ENCODE measurements at places on chromosomes 13 and 19.

DNA sequence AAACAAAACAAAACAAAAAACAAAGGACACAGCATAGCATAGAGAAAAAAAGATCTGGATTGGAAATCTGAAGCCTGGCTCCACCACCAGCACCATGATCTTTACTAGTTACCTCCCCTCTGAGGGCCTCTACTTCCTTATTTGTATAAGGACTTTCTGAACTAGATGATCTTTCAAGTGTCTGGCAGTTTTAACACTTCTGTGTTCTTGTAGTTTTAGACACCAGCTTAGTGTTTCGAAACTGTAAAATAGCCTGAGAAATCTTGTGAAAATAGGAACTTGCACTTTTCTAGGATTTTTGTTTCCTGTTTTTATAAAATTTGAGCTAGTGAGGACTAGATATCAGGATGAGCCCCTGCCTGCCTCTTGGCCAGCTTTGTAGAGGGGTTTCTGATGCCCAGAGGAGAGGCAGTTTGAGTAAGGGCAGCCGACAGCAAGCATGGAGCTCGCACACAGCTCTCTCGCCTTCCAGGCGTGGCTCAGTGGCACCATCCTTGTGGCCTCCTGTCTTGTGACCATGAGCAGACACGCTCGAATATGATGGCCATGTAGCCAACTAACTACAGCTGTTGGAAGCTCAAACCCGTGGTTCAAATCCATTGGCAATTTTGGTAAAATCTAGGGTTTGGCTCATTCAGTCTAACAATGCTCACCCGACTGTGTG is 319.0 kb downstream of the KCNRG start:
- no peaks in the 10 kb centered on the region for H3K27me3 ChIP-seq
- no peak overlapping the region for H3K4me3 ChIP-seq
- no peaks in the 10 kb centered on the region for H3K36me3 ChIP-seq
- no peak for DNase-seq
- no peaks in the 10 kb centered on the region for H3K4me1 ChIP-seq

DNA sequence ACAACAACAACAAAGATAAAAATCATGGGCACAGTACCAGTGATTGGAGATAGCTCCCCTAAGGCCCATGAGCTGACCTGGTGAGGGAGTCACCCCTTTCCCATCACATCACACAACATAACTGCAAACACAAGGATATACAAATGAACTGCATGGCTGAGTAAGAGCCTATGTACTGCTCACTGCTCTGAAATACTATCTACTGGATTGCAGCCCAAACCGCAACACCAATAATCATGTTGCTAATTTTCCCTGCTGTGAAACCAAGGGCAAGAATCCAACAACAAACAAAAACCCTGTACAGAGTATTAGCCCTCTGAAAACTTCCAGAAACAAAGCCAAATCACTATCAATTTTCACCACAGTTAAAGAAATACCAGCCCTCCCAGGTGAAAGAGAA is 1893.2 kb downstream of the PCDH9 start:
- no peak for DNase-seq
- no peaks in the 10 kb centered on the region for H3K36me3 ChIP-seq
- no peak overlapping the region for H3K27ac ChIP-seq
- no peaks in the 10 kb centered on the region for H3K27me3 ChIP-seq

DNA sequence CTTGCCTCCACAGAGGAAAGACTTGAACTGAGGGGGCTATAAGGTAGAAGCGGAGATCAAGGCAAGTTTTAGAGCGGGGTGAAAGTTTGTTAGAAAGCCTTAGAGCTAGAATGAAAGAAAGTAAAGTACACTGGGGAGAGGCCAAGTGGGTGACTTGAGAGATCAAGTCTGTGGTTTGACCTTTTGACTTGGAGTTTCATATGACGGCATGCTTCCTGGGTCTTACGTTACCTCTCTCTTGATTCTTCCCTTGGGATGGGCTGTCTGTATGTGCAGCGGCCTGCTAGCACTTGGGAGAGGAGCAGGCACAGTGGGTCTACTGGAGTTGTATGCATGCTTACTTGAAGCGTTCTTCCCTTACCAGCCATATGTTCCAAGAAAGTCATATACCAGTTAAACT is 1768.5 kb downstream of the PCDH9 start:
- H3K27ac ChIP-seq, result no peak overlapping the region
- no peaks in the 10 kb centered on the region for H3K4me1 ChIP-seq
- no peak overlapping the region for H3K4me3 ChIP-seq
- H3K27me3 ChIP-seq, result no peaks in the 10 kb centered on the region
- peak; percentile 6 for DNase-seq

- DNase-seq, result peak; percentile 7
- H3K27me3 ChIP-seq, result no peaks in the 10 kb centered on the region
- no peak overlapping the region for H3K4me3 ChIP-seq
- no peak overlapping the region for H3K27ac ChIP-seq
- H3K4me1 ChIP-seq, result no peaks in the 10 kb centered on the region
- peaks cover 1% of the 10 kb centered on the region for H3K36me3 ChIP-seq
These were observed 27.3 kb downstream of the PNPLA6 start for GRCh38 chr19:7562646-7563393.

- no peaks in the 10 kb centered on the region for H3K36me3 ChIP-seq
- no peak for DNase-seq
- no peaks in the 10 kb centered on the region for H3K27me3 ChIP-seq
- H3K4me3 ChIP-seq, result no peak overlapping the region
- peaks cover 1% of the 10 kb centered on the region for H3K4me1 ChIP-seq
- no peak overlapping the region for H3K27ac ChIP-seq
These were observed 6.3 kb downstream of the SERP2 start for GRCh38 chr13:44379885-44380284.

DNA sequence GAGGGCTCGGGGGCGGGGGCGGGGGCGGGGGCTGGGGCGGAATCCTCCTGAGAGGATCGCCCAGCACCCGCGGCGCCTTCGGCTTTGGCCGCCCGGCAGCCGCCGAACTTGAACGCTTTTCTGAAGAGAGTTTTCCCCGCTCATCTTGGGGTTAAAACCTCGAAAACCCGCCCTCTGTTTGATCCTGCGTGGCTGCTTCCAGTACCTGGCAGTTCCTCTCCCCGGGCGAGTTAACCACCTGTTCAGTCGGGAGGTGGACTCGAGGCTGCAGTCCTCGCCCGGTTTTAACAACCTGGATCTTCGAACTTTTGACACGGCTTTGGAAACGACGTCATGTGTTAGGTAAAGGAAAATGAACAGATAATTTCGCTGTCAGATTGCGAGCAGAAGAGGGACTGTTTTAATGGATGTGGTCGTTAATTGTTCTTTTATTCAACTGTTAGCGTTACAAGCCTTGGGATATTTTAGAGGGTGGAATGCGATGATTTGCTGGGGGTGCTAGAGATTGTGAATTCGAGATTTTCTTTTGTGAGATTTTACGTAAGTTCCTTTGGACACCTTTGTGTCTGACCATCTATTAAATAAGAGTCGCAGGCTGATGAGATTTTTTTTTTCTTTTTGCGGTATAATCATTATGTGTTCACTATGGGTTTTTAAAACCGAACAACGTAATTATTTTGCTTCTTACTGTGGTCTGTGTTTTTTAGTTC is 1.0 kb downstream of the FNDC3A start:
- peak overlapping the region; percentile 79 for H3K4me3 ChIP-seq
- no peak for DNase-seq
- H3K36me3 ChIP-seq, result no peaks in the 10 kb centered on the region

DNA sequence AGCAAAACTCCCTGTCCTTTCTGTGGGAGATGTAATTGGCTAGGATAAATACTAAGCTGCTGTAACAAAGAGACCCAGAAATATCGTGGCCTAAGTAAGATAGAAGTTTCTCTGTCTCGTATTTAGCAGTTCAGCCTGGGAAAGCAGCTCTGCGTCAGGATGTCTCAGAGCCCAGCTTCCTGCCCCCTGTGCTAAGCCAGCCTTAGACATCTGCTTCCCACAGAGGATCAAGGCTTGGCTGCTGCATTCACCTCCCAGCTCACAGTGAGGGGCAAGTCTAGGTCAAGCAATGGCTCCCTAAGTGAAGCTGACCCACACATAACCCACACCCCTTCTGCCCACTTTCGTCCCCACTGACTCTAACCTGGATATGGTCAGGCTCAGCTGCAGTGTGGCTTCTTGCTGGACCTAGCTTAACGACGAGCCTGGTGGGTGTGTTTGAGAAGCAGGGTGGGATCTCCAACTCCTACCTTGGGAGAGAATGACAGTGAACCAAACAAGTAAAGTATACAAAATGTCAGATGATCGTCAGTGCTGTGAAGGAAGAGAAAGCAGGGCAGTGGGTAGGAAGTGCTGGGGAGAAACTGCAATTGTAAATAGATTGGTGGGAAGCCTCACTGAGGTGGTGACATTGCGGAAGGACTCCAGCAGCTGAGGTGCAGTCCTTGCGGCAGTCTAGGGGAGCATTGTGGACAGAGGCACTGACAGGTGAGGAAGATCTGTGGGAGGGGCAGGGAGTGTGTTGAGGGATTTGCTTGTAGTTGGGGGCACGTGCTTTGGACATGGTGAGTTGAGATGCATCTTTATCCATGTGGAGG is 82.9 kb downstream of the TNFRSF19 start:
- no peak overlapping the region for H3K27ac ChIP-seq
- no peak for DNase-seq
- no peaks in the 10 kb centered on the region for H3K36me3 ChIP-seq
- H3K4me1 ChIP-seq, result no peaks in the 10 kb centered on the region

DNA sequence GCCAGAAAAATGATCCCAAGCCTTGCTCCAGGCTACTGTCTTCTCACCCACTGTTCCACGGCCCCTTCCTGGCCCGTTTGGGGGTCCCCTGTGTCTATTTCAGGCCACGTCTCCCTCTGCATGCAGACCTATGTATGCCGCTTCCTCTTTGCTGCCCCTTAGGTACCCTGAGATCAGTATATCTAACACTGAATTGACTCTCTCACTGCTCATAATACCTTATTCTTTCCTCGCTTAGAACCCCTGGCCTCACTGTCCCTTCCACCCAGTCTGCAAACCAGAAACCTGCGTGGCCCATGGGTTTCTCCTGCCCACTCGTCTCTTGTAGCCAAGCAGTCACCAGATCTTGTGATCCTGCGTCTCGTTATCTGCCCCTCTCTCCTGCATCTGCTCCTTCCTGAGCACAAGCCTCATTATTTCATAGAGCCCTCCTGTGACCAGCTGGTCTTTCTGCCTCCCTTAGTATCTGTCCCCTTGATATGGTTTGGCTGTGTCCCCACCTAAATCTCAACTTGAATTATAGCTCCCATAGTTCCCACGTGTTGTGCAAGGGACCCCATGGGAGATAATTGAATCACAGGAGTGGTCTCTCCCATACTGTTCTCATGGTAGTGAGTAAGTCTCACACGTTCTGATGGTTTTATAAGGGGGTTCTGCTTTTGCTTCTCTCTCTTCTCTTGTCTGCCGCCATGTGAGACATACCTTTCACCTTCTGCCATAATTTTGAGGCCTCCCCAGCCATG is 109.0 kb upstream of the RNF113B start:
- H3K4me3 ChIP-seq, result no peak overlapping the region
- no peaks in the 10 kb centered on the region for H3K36me3 ChIP-seq
- DNase-seq, result peak; percentile 45
- peak overlapping the region; percentile 70 for H3K27ac ChIP-seq
- peaks cover 9% of the 10 kb centered on the region for H3K4me1 ChIP-seq
- H3K27me3 ChIP-seq, result no peaks in the 10 kb centered on the region

DNA sequence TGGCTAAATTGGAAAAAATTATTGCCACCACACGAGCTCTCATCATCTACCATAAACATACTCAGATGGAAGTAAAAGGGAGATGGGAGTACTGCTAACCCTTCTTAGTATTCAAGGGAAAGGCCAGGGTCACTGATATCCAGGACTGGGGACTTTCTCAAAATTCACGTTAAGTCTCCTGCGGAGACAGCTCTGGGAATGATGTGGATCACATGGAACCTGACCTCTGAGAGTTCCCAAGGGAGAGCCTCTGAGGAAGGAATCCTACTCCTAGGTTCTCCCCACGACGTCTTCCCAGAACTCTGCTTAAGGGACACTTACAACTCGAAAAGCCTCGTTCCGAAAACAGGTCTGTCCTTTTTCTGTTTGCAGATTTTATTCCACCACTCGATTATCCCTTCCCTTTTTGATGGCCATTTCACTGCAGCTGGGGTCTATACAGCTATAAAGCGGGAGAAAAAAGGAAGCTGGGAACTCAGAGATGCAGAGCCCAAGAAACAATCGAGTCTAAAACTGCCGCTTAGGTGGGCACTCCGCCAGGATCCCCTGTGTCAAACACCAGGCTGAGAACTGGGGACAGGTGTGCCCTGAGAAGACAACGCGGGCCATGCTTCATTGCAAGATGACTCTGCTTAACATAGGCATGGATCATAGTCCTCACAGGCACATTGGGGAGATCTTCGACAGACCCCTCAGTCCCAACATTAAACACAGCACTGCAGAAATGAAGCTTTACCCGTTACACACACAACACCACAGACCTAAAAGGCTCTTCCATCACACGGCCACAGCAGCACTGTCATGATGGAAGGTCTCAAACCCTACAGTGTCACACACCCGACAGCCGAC is 823 bp upstream of the ZNF567 start:
- H3K4me3 ChIP-seq, result peak overlapping the region; percentile 84
- no peaks in the 10 kb centered on the region for H3K36me3 ChIP-seq
- no peaks in the 10 kb centered on the region for H3K27me3 ChIP-seq
- peak; percentile 10 for DNase-seq
- no peaks in the 10 kb centered on the region for H3K4me1 ChIP-seq
- H3K27ac ChIP-seq, result no peak overlapping the region

DNA sequence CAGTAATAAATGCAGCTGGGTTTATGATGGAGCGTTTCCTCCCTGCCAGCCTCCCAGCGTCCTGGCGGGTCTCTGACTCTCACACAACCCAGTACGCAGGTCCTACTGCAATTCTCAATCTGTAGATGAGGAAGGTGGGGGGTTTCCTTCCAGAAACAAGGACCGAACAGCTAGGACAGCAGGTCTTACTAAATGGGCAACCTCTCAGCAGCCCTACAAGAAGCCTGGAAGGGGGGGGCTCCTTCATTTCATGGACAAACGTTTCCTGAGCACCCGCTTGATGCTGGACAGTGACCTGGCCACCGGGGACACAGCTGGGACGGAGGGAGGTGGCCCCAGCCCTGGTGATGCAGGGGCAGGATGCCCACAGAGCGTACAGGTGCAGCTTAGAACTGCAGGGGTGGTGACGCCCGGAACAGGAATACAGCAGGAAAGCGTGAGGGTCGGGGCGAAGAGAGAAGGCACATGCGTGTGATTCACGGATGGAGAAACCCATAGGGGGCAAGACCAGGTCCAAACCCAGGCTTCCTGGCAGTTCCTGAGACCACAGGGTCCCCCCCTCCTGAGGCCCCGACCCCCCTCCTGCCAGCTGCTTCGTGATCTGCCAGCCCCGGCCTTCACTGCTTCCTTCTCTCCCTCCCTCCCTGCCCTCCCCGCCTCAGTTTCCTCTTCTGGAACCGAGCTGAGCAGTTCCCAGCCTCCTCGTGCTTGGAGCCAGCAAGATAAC is 732 bp upstream of the C2CD4C start:
- peak; percentile 32 for DNase-seq
- no peak overlapping the region for H3K27ac ChIP-seq
- H3K27me3 ChIP-seq, result peaks cover 4% of the 10 kb centered on the region
- no peaks in the 10 kb centered on the region for H3K36me3 ChIP-seq
- H3K4me1 ChIP-seq, result no peaks in the 10 kb centered on the region

GRCh38 chr13:92315265-92315664 is 911.3 kb upstream of the GPC6 start:
- H3K27ac ChIP-seq, result no peak overlapping the region
- H3K36me3 ChIP-seq, result no peaks in the 10 kb centered on the region
- H3K27me3 ChIP-seq, result no peaks in the 10 kb centered on the region
- no peaks in the 10 kb centered on the region for H3K4me1 ChIP-seq
- H3K4me3 ChIP-seq, result no peak overlapping the region

Measured in mesendoderm (in vitro differentiated cells).